Natural killer cell (primary cell): ENCODE measurements at places on chromosomes 2 and 18. TPM values are rescaled to one million over a fixed set of nuclear protein-coding genes. Genes with fewer than 3 reads are reported as not detected.

DNA sequence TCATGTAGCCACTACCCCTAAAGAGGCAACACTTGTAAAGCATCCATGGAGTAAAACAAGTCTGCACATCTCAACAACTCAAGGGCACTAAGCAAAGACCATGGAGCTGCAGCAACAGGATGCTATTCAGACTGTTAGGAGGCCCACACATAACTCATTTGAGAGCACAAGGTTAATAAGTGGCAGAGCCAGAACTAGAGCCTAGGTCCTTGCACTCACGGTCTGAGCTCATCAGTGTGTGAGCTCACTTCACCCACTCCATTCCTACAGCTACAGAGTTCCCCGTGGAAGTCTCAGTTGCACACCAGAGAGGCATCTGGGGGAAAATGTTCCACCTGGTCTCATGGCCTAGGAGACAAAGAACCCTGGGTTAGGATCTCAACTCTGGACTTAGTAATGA, 35.0 kb downstream of the TTC32 start:
- no peak for DNase-seq
- H3K27me3 ChIP-seq, result no peaks in the 10 kb centered on the region
- peaks cover 27% of the 10 kb centered on the region for H3K4me1 ChIP-seq
- H3K27ac ChIP-seq, result no peak overlapping the region
- H3K36me3 ChIP-seq, result no peaks in the 10 kb centered on the region

Gene KDSR
- 11.6 TPM for total RNA-seq

- H3K36me3 ChIP-seq, result no peaks in the 10 kb centered on the region
- no peaks in the 10 kb centered on the region for H3K4me1 ChIP-seq
- DNase-seq, result no peak
- H3K4me3 ChIP-seq, result no peak overlapping the region
Measured at GRCh38 chr18:55375930-55376329, 212.1 kb downstream of the TCF4 start.

GRCh38 chr18:55893948-55894347, 306.0 kb upstream of the TCF4 start:
- no peaks in the 10 kb centered on the region for H3K4me1 ChIP-seq
- H3K4me3 ChIP-seq, result no peak overlapping the region
- H3K36me3 ChIP-seq, result no peaks in the 10 kb centered on the region
- DNase-seq, result no peak
- H3K27ac ChIP-seq, result no peak overlapping the region

DNA sequence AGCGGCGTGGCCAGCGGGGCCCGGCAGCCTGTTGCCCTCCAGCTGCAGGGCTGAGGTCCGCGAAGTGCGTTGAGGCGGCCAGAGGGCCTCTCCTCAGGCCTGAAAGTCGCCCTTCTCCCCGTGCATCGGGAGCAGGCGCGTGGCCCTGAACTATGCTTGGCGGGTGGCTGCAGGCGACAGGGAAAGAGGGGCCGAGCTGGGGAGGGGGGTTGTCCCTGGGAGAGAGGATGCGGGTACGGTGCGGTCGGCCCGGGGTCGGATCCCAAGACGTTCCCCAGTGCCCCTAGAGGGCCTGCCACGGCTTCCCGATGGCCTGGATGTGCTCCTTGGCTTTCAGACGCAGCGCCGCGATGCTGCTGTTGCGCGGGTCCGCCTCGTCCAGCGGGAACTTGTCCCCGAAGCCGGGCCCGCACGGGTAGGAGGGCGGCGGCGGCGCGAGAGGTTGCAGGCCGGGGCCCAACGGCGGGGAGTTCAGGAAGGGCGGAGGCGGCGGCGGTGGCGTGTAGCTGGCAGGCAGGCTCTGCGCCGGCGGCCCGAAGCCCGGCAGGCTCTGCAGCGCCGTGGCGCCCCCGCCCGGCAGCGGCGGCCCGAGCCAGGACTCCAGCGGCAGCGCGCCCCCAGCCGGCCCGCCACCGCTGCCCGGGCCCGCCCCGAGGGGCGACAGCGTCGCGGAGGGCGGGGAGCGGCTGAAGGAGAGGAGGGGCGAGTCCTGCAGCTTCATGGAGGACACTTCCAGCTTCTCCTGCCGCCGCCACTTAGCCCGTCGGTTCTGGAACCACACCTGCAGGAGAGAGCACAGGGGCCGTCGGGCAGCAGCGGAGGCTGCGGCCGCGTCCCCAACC, 4.3 kb downstream of the RAX start:
- H3K27me3 ChIP-seq, result peaks cover 71% of the 10 kb centered on the region
- H3K36me3 ChIP-seq, result no peaks in the 10 kb centered on the region
- no peak overlapping the region for H3K27ac ChIP-seq
- H3K4me3 ChIP-seq, result no peak overlapping the region
- peaks cover 22% of the 10 kb centered on the region for H3K4me1 ChIP-seq

DNA sequence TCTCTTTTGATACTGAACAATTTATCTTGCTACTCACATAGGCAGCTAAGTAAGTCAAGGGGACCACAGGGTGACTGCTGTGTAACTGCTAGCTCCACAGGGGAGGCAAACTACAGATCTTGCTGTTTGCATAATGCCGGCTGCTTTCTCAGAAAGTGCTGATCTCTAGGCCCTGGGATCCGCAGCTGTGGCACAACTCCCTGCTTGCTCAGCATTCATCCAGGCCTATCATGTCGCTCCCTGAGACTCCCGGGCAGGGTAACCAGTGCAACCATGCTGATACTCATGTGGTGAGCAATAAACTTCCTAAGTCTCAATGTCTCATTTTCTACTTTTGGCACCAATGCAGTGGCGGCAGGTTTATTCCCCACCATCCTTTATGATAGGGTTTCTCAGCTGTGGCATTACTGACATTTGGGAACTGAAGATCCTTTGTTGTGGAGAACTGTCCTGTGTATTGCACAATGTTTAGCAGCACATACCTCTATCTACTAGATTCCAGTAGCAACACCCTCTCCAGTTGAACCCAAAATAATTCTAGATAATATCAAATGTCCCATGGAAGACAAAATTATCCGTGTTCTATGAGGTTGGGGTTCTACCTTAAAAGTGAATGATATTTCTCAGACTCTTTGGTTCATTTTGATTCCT, 1101.3 kb downstream of the LRP1B start:
- DNase-seq, result no peak
- H3K27me3 ChIP-seq, result no peaks in the 10 kb centered on the region
- H3K4me3 ChIP-seq, result no peak overlapping the region
- no peaks in the 10 kb centered on the region for H3K36me3 ChIP-seq

Gene CEBPZ
- total RNA-seq, result 51.0 TPM

Gene TMEM214
- 81.1 TPM for total RNA-seq

- no peak overlapping the region for H3K27ac ChIP-seq
- H3K4me1 ChIP-seq, result no peaks in the 10 kb centered on the region
- no peak overlapping the region for H3K4me3 ChIP-seq
- H3K27me3 ChIP-seq, result no peaks in the 10 kb centered on the region
- no peaks in the 10 kb centered on the region for H3K36me3 ChIP-seq
Measured at GRCh38 chr2:179692610-179693009, 168.8 kb downstream of the ZNF385B start.

- no peak overlapping the region for H3K4me3 ChIP-seq
- H3K36me3 ChIP-seq, result no peaks in the 10 kb centered on the region
- no peaks in the 10 kb centered on the region for H3K27me3 ChIP-seq
- DNase-seq, result no peak
Measured at GRCh38 chr2:120910956-120911951, 175.6 kb downstream of the GLI2 start.

DNA sequence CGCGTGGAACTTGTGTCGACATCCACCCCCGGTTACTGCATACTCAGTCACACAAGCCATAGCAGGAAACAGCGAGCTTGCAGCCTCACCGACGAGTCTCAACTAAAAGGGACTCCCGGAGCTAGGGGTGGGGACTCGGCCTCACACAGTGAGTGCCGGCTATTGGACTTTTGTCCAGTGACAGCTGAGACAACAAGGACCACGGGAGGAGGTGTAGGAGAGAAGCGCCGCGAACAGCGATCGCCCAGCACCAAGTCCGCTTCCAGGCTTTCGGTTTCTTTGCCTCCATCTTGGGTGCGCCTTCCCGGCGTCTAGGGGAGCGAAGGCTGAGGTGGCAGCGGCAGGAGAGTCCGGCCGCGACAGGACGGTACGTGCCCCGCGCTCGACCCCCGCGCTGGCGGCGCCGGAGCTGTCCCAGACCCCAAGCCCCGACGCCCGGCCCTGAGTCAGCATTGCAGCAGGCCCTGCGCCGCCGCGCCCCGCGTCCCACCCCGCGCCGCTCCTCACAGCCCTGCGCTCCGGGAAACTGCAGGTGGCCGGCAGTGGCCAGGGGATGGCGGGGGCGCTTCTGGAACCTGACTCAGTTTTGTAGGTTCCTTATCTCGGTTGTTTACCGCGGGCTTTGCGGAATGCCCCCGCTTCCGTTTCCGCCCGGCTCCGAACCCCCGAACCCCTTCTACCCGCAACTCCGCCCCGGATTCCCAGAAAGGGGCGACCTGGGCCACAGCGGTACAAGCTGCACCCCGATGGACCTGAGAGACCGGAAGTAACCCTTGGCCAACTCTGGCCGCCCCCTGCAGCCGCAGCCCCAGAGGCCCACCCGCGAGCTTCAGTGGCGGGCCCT, at the start of gene CFLAR:
TSS of gene CFLAR (plus strand) at position 50 of the 844 bp plus-strand sequence. CDS start 13,702 bp downstream, outside the sequence.
- DNase-seq, result peak; percentile 89
- peaks cover 37% of the 10 kb centered on the region for H3K4me1 ChIP-seq
- no peaks in the 10 kb centered on the region for H3K27me3 ChIP-seq
- peaks cover 4% of the 10 kb centered on the region for H3K36me3 ChIP-seq
- peak within 1 kb of the TSS; percentile 93 for H3K27ac ChIP-seq
- peak within 1 kb of the TSS; percentile 90 for H3K4me3 ChIP-seq

DNA sequence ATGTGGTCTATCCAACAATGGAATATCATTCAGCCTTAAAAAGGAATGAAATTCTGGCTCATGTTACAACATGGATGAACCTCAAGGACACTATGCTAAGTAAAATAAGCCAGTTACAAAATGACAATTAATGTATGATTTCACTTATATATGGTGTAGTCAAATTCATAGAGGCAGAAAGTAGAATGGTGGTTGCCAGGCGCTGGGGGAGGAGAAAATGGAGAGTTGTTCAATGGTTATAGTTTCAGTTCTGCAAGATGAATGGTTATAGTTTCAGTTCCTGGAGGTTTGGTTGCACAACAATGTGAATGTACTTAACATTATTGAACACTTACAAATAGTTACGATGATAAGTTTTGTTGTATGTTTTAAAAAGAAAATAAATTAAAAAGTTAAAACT, 79.2 kb upstream of the IL1R2 start:
- DNase-seq, result no peak
- H3K4me1 ChIP-seq, result no peaks in the 10 kb centered on the region
- no peaks in the 10 kb centered on the region for H3K36me3 ChIP-seq
- no peak overlapping the region for H3K27ac ChIP-seq

Gene METAP1D
- total RNA-seq, result 3.2 TPM

Gene CCNT2
- total RNA-seq, result 93.1 TPM

Gene ID2
- total RNA-seq, result 191 TPM

DNA sequence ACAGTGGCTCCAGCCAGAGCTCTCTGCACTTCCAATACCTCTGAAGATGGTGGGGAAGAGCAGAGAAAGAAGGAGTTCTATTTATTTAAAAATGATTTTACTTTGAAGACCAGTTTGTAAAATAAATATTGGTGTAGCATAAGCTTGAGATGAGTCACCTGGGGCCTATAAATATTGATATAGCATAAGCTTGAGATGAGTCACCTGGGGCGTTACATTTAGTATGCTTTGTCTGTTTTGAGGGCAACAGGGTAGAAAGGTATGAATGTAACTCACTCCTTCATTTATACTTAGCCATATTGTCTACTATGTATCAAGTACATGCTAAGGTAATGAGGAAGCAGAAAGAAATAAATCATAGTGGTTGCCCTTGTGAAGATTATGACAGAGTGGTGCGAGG, 7.7 kb upstream of the SULT1C4 start:
- H3K4me1 ChIP-seq, result no peaks in the 10 kb centered on the region
- H3K27ac ChIP-seq, result no peak overlapping the region
- no peak overlapping the region for H3K4me3 ChIP-seq
- no peak for DNase-seq
- H3K27me3 ChIP-seq, result no peaks in the 10 kb centered on the region
- H3K36me3 ChIP-seq, result no peaks in the 10 kb centered on the region

Gene DNAJC5G
- total RNA-seq, result not detected

- peaks cover 2% of the 10 kb centered on the region for H3K27me3 ChIP-seq
- H3K4me1 ChIP-seq, result no peaks in the 10 kb centered on the region
- no peak overlapping the region for H3K27ac ChIP-seq
- no peaks in the 10 kb centered on the region for H3K36me3 ChIP-seq
- no peak overlapping the region for H3K4me3 ChIP-seq
Measured at GRCh38 chr2:180579388-180579787, 401.0 kb upstream of the UBE2E3 start.

DNA sequence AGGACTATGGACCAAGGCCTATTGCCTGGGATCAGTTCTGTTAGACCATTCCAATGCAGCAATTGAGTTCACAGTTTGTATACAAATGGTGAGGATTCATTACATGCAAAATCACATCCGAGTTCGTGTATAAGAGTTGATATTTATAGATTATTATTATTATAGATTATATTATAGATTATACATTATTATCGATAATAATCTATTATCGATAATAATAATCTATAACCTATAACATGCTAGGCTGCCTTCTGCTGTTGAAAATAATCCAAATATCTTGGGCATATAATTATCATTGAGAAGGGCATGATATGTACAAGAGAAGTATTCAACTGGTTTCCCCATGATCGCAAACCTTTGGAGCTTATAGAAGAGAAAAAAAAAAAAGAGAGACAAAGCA, 135.7 kb downstream of the DPP4 start:
- H3K27ac ChIP-seq, result no peak overlapping the region
- no peak overlapping the region for H3K4me3 ChIP-seq
- no peaks in the 10 kb centered on the region for H3K27me3 ChIP-seq
- H3K36me3 ChIP-seq, result no peaks in the 10 kb centered on the region

Gene PXDN
- 2.5 TPM for total RNA-seq

Gene PPP1R1C
- total RNA-seq, result not detected

GRCh38 chr18:55256929-55257289, 297.6 kb upstream of the CCDC68 start:
- no peak overlapping the region for H3K4me3 ChIP-seq
- H3K4me1 ChIP-seq, result no peaks in the 10 kb centered on the region
- H3K27ac ChIP-seq, result no peak overlapping the region
- H3K36me3 ChIP-seq, result peaks cover 4% of the 10 kb centered on the region

DNA sequence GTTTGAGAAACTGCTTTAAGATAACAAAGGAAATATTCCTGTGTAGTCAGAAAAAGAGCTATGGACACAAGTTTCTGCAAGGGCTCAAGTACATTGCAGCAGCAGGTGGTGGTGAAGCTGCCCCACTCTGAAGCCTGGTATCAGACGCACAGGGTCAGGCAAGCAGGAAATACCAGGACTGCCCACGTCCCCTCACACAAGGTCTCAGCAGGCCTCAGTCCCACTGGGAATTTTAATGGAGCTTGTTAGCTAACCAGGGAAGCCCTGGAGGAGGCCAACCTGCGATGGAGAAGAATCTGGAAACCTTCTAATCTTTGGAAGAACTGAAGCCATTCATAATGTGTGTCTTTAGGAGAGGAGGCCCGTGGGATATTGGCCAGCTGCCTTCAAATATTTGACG, 168.3 kb downstream of the UXS1 start:
- no peaks in the 10 kb centered on the region for H3K36me3 ChIP-seq
- H3K27me3 ChIP-seq, result no peaks in the 10 kb centered on the region
- H3K4me3 ChIP-seq, result no peak overlapping the region
- peaks cover 7% of the 10 kb centered on the region for H3K4me1 ChIP-seq
- no peak overlapping the region for H3K27ac ChIP-seq

Gene SP5
- total RNA-seq, result not detected

Gene SKA1
- total RNA-seq, result 1.2 TPM

GRCh38 chr2:25651066-25651465, 22.3 kb downstream of the DTNB start:
- H3K27me3 ChIP-seq, result no peaks in the 10 kb centered on the region
- no peaks in the 10 kb centered on the region for H3K4me1 ChIP-seq
- H3K4me3 ChIP-seq, result no peak overlapping the region
- H3K27ac ChIP-seq, result no peak overlapping the region
- DNase-seq, result no peak

Gene ALK
- total RNA-seq, result not detected
